Activated CD4-positive, alpha-beta T cell treated with anti-CD3 and anti-CD28 coated beads, Interleukin-2, amount 50 U/mL, for 24 hours (primary cell): ENCODE measurements at places on chromosomes 2 and 18.

- DNase-seq, result no peak
Measured at GRCh38 chr2:182668671-182669070, 47.4 kb upstream of the DNAJC10 start.

GRCh38 chr18:79552696-79553095, 126.9 kb upstream of the CTDP1 start:
- DNase-seq, result no peak

- DNase-seq, result no peak
Measured at GRCh38 chr2:73415906-73416305, 30.3 kb downstream of the ALMS1 start.

- DNase-seq, result no peak
Measured at GRCh38 chr18:49764032-49764431, 49.3 kb downstream of the ACAA2 start.

- no peak for DNase-seq
Measured at GRCh38 chr2:101762451-101763171, 65.1 kb downstream of the MAP4K4 start.

GRCh38 chr2:36741188-36741837, 44.8 kb downstream of the VIT start:
- no peak for DNase-seq

DNA sequence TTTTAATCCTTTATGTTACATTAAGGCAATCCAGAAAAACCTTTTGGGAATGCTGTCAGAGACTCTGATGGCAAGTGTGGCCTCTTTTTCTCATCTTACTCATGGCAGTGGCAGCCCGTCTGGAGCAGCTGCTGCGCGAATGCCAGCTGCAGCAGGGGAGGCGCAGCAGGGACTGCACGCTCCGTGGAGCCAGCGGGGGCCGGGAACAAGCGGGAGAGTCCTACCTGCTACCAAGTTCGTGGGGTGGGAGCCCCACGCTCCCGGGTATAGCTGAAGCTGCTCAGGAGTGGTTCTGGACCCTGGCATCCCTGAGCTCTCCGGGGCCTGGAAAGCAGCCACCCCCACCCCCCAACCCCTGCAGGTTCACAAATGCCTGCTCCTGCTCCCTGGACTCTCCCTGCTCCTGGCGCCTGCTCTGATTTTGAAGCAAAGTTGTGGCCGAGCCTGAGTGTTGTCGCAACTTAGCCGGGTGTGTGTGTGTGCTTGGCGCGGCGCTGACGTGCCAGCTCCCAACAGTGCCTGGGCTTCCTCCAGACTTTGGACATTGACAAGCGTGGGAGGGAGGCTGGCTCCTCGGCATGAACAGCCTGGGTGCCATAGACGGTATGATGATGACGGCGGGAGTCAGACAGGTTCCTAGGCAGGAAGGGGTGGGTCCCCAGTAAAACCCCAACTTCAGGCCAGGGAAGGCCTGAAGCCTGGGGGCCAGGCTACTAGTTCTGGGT, 21.7 kb downstream of the TMX3 start:
- no peak for DNase-seq

DNA sequence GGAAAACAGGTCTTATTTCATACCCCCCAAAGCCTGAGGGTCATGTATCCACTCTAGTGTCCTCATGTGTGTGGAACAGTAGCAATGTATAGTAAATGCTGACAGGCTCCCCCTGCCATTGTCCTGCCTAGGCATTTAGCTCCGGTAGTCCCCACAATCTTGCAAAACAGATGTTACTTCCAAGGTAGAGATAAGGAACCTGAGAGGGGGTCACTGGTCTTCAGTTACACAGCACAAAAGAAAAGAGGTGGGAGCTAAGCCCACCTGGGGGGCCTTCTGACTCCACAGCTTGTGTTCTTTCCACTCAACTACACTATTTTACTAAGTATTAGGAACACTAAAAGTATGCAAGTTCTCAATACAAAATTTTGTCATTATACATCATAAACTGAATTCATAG, 17.4 kb upstream of the FECH start:
- no peak for DNase-seq

GRCh38 chr2:95709831-95710230, 118.0 kb downstream of the TRIM43 start:
- DNase-seq, result no peak

DNA sequence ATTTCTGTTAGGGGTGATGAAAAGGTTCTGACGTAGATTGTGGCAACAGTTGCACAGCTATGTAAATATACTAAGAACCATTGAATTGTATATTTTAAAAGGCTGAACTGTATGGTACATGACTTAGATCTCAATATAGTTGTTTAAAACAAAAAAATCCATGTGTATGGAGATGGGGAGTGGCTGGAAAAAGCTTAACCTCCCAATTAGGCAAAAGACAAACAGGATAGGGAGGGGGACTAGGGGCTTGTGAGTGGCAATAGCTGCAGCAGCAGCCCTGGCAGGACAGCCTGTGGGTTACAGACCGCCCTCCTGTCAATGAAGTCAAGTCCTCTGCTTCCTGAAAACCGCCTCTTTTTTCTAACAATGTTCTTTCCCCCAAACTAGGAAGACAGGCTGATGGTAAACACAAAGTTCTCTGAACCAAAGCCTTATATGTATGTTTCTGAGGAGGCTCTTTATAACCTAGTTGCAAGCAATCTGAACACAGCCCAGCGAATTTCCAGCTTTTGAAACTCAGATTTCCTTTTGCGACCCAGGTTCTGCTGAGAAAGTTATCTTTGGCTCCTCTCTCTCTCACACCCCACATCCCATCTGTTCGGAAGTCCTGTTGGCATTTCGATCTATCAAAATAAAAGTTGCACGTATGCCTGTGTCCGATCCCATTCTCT, 10.3 kb downstream of the ATP8B1 start:
- no peak for DNase-seq

- DNase-seq, result no peak
Measured at GRCh38 chr18:7844418-7844817, 277.3 kb downstream of the PTPRM start.

DNA sequence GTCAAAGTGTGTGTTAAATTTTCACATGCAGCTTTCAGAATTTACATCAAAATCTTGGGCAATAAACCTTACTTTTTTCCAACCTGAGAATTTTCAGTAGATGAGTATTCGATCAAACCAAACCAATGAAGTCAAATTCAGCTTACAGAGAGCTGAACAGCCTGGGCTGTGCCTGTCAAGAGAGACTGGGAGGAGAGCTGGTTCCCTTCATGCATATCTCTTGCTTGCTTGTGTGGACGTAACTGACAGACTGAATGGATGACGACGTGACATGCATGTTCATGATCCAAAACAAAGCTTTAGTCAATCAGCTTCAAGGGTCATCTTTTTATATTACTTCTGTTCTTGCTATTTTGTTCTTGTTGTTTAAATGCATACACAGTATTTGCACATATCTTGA, 145.2 kb downstream of the GALNT3 start:
- DNase-seq, result no peak

- no peak for DNase-seq
Measured at GRCh38 chr2:127313406-127313805, 19.5 kb upstream of the ERCC3 start.

DNA sequence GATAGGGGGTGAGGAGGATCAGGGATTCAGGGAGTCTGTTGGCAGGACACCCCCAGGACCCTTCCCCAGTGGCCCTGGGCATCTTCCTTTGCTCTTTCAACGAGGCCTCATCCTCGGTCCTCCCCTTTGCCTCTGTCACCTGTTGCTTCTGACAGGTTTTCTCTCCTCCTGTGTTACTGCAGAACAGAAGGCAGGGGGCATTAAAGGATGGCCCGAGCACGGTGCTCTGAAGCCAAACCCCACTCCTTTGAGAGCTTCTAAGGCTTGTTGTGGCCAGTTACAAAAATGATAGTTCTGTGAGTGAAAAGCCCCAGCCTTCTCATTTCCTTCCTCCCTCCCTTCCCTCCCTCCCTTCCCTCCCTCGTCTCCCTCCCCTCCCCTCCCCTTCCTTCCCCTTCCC, 82.5 kb downstream of the THNSL2 start:
- no peak for DNase-seq

GRCh38 chr2:134244086-134244485, 9.8 kb upstream of the MGAT5 start:
- DNase-seq, result no peak
